ENCODE measurements at places on chromosomes 3 and 15.

- DNase-seq: no peak
Observed at GRCh38 chr3:190150681-190151080, 30.0 kb upstream of the P3H2 start.

GRCh38 chr3:49689046-49689907 is at the start of the genes MST1 and RNF123:
Gene MST1, minus strand, starts transcription at chr3:49689474. Its CDS starts 783 bp downstream, at chr3:49688691.
Gene RNF123, plus strand, starts transcription at chr3:49689557. Its CDS starts 1,609 bp downstream, at chr3:49691166.
- DNase-seq: no peak

DNA sequence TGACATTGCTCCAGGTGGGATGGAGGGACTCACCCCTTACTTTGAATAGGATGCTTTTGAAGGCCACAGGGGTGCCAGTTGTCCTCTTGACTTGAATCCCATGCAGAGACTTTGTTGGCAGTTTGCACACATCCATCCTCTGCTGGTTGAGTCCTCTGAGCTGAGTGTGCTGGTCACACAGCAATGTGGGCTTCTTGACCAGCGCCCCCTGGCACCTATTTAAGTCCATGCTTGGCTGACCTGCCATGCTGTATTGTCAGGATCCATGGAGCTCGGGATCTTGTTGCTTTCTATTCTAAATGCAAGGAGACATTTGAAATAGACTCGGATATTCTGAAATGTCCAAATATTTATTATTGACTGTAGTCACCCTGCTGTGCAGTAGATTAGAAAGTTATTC is 19.8 kb downstream of the RAB7A start:
- DNase-seq: no peak

DNA sequence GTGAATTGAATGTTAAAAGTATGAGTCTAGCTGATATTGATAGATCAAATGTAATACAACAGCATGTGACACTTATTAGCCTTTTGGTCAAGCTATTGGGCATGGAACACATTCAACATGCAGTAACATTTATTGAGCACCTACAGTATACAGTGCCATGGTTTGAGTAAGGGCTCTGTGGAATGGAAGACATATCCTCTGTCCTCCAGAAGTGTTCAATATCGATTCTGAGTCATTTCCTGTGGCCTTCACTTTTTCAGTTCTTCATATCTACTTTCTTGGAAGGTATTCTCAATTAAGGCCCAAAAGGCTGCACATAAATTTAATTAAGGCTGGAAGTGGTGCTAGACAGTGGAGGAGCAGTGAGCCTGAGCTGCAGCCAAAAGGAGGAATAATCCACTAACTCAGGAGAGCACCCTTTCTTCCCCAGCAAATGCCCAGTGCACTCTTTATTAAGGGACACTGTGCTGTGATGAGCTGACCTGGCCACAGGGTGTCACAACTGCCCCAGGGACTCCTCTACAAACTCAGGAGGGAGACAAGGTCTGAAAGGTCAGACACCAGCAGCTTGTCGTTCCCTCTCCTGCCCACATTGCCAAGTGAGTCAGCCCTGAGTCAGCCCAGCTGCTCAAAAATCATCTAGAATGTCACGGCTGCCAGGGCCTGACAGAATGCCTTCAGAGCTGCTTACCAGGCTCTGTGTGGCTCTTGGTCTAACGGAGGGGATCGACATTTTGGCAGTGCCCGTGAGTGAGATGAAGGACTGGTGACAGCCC is 544.8 kb downstream of the AGBL1 start:
- peak; percentile 41 for DNase-seq

- DNase-seq: no peak
Observed at GRCh38 chr3:159835126-159835525, 153.5 kb upstream of the IL12A start.

- DNase-seq: no peak
Observed at GRCh38 chr3:113234028-113234427, 22.7 kb downstream of the BOC start.

GRCh38 chr15:71357967-71358366 is 242.7 kb downstream of the THSD4 start:
- DNase-seq: no peak

GRCh38 chr15:69830430-69830829 is 267.3 kb downstream of the TLE3 start:
- no peak for DNase-seq

DNA sequence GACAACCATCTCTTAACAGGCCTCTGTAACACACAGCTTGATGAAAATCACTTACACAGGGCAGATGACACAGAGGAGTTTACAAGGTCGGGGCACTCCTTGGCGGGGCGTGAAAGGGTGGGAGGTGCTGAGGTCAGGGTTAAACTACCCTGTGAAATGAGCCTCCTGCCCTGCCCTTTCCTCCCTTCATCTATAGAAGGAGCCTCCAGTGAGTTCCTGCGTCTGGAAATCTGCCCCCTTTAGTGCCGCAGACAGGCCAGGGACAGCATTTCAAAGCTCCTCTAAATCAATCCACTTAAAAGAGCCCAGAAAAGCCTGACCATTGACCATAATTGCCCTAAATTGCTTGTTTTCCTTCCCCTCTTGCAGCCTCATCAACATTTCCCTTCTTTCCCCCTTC is 1.9 kb downstream of the ROBO1 start:
- no peak for DNase-seq

GRCh38 chr3:141410846-141411245 is 42.5 kb downstream of the ZBTB38 start:
- DNase-seq: no peak

DNA sequence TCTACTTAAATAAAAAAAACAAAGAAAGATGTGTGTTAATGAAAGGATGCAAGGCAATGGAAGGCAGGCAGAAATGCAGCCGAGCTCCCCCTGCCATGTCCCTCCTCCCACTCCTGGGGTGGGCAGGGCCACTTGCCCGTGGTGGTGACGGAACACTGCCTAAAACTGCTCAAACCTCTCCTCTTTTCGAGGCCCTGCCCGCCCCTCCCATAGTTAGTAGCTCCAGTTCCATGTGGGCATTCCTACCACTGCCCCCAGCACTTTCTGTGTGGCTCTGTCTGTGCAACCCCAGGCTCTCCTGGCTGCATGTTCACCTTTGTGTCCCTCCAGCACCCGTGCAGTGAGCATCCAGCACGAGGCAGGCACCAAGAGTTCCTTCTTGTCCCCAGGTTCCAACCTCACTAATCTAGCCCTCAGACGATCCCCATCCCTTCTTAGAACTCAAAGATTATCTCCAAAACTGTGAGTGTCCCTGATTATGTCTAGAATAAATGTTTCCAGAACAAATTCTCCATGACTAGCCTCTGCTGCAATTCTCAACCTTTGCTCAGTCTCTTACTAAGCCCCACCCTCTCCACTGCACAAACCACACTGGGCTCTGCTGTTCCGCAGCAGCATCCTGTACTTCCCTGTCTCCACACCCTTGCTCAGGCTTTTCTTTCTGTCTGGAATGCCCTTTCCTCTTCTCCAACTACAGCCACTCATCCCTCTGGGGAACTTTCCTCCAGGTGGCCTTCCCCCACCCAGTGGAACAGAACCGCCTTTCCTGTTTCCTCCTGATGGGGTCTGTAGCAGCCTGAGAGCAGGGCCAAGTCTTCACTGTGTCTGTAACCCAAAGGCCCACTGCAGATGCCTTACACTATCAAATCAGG is 32.6 kb upstream of the SPTBN5 start:
- no peak for DNase-seq

- DNase-seq: no peak
Observed at GRCh38 chr15:95567686-95568085, 762.8 kb upstream of the NR2F2 start.

DNA sequence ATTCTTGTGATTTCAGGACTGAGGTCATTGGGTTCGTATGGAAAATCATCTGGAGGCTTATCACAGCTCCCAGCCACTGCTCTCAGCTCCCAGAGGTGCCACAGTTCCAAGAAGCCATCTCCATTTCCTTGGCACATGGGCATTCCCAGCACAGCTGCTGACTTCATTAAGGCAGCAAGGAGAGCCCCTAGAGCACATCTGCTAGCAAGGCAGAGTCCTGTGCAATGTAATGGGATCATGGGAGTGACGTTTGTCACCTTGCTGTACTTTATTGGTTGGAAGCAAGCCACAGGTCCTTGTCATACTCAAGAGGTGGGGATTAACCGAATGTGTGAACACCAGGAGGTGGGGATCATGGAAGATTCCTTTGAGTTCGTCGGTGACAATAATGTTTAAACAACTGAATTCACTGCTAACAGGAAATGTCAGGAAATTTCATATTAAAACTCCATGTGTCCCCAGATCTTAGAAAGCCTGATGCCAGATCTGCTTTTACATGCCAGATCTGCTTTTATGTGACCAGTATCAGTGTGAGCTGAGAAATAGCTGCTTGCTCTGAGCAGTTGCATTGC is 148.8 kb downstream of the GABRG3 start:
- peak; percentile 11 for DNase-seq

DNA sequence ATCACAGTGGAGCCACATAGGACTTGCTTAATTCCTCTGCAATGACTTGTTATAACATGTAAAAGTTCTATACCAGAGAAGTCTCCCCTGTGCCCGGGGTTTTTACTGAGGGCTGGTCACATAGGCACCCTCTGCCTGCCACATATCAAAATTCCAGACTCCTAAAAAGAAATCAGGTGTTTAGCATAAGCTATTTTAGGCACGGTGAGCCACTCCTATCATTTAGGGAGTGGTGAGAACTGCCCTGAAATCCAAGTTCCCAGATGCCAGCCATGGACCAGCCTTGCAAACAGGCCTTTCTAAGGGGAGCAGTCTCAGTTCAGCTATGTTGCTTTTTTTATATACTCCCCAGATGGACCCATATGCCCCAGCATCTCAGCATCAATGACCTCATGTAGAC is 130.3 kb downstream of the THSD4 start:
- DNase-seq: no peak

DNA sequence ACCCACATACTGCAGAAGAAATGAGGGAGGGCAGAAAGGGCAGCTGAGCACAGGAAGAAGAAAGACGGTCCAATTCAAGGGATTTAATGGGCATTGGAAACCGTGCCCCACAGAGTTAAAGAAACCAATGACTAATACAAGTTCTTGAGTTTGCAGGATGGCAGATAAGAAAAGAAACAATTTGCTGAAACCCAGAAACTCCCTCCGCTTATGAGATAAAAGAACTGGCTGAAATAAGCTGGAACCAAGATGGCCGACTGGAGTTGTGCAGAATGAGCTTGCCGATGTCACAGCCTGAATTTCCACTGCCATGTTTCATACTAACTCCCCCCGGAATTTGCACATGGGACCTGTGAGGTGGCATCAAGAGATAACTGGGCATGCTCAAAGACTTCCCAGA is 47.1 kb downstream of the SCAP start:
- no peak for DNase-seq

GRCh38 chr15:55715355-55716076 is 27.4 kb downstream of the PRTG start:
- DNase-seq: no peak

GRCh38 chr3:48830715-48831114 is 17.0 kb downstream of the PRKAR2A start:
- DNase-seq: no peak
